ENCODE measurements at places on chromosomes 3 and 15. TPM values are rescaled to one million over a fixed set of nuclear protein-coding genes. Genes with fewer than 3 reads are reported as not detected.

GRCh38 chr15:73865904-73866303 is 7.5 kb upstream of the TBC1D21 start:
- DNase-seq: no peak

DNA sequence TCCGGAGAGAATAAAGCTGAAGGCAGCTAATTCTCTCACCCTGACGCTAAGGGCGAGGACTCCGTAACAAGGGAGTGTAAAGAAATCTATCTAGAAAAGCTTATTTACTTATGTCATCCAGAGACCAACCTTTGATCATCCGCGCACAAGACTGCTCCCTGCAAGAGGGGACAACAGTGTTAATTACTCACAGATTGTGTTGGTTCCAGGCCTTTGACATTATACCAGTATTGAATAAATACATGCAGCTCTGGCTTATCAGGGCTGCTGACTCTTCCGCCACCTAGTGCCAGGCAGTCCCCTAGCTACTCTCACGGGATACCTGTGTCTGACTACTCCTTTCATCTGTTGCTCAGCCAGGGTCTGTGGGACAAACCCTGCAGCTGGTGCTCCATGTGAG is 211.7 kb downstream of the DTWD1 start:
- DNase-seq: peak; percentile 13

Gene IL17RD
- 1.5 TPM for total RNA-seq

- peak; percentile 6 for DNase-seq
Measured at GRCh38 chr15:25501828-25502446, 63.1 kb upstream of the UBE3A start.

DNA sequence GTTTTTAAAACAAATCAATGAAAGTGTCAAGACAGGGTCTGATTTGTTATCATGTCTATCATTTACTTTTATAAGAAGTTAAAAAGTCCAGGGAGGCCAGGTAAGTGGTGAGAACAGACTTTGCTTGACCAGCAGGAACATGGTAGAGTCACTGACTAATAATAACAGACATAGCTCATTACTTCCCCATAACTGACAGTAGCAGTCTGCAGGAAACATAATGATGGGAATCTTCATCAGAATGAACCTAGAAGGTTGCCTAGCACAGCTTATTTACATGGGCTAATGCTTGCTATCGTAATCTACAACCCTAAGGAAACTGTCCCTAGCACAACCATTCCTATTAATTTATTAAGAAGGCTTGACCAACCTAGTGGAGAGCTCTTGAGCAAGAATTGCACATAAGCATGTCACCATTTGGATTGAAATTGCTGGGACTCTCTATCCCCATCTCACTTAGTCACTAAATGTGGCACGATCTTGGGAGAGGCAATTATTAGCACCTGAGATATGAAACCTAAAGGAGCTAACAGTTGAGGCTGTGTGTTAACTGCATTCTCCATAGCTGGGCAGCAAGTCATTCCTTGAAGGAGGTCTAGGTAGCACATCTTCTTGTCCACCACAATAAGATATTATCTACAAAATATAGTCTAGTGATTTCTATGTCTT is 139.6 kb upstream of the ZBTB20 start:
- DNase-seq: no peak

DNA sequence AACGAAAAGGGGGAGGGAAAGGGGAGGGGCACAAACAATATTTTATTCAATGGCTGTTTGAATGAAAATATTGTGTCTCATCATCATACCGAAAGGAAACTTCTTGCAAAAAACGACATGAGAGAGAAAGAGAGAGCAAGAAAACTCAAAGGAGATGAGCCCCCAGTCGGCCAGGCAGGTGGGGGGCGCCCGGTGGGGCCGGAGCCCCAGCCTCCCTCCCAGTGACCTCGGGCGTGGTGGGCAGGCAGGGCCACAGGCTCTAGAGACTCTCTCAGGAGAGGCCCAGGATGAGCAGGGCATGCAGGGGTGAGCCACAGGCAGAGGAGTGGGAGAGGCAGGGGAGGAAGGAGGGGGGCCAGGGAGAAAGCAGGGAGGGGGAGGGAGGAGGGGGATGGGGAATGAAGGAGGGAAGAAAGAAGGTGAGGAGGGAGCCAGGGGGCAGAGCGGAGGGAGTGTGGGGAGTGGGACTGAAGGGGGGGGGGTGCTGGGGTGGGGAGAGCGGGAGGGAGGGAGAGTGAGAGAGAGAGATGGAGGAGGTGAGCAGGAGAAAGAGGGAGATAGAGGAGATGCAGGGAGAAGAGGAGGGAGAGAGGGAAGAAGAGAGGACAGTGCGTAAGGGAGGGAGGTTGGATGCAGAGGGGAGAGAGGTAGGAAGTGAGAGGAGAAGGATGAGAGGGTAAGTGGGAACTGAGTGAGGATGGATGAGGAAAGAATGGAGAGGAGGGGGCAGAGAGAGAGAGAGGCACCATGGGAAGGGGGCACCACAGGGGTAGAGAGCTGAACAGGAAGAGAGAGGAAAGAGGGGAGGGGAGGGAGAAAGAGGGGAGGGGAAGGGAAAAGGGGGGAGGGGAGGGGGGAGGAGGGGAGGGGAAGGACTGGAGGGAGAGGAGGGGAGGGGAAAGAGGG is 14.1 kb upstream of the TMEM115 start:
- DNase-seq: no peak

- no peak for DNase-seq
Measured at GRCh38 chr15:99130314-99130713, 25.4 kb downstream of the SYNM start.

Gene C3orf85
- total RNA-seq: not detected

- peak; percentile 59 for DNase-seq
Measured at GRCh38 chr3:87796137-87796842, 262.5 kb downstream of the CGGBP1 start.

Gene SLC12A8
- 24.9 TPM for total RNA-seq

- DNase-seq: no peak
Measured at GRCh38 chr3:56302417-56302816, 165.8 kb downstream of the ERC2 start.

- no peak for DNase-seq
Measured at GRCh38 chr15:48720646-48721045, 75.1 kb upstream of the FBN1 start.

DNA sequence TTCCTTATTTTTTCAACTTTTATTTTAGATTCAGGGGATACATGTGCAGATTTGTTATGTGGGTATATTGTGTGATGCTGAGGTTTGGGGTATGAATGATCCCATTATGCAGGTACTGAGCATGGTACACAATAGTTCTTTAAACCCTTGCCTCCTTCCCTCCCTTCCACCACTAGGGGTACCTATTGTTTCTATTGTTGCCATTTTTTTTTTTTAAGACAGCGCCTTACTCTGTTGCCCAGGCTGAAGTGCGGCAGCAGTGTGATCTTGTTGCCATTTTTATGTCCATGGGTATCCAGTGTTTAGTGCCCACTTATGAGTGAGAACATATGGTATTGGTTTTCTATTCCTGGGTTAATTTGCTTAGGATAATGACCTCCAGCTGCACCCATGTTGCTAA is 117.3 kb upstream of the FAM3D start:
- no peak for DNase-seq

- peak; percentile 15 for DNase-seq
Measured at GRCh38 chr3:143737065-143737464, 111.2 kb downstream of the SLC9A9 start.

DNA sequence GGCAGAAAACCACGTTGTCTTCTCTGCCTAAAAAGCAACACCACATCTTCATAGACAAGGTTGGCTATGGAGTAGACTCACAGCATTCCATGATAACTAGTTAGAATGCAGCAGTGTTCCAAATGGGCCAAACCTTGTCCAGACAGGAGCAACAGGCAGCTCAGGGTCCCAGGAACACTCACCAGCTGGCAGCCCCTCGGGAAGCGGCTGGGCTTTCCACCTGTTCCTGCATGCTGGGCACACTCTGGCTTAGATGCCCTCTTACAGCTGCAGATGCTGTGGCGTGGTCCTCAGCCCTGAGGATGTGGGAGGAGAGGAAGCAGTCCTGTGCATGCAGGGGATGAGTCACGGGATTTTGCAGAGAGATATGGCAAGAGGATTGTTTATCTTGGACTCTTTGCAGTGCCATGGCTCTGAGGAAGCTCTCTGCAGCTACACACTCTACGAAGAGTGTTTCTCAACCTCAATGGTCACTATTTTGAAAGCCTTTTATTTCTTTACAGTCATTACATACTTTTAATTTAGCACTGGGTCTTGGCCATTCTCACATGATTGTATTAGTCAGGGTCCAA is 11.3 kb downstream of the NRROS start:
- peak; percentile 97 for DNase-seq

DNA sequence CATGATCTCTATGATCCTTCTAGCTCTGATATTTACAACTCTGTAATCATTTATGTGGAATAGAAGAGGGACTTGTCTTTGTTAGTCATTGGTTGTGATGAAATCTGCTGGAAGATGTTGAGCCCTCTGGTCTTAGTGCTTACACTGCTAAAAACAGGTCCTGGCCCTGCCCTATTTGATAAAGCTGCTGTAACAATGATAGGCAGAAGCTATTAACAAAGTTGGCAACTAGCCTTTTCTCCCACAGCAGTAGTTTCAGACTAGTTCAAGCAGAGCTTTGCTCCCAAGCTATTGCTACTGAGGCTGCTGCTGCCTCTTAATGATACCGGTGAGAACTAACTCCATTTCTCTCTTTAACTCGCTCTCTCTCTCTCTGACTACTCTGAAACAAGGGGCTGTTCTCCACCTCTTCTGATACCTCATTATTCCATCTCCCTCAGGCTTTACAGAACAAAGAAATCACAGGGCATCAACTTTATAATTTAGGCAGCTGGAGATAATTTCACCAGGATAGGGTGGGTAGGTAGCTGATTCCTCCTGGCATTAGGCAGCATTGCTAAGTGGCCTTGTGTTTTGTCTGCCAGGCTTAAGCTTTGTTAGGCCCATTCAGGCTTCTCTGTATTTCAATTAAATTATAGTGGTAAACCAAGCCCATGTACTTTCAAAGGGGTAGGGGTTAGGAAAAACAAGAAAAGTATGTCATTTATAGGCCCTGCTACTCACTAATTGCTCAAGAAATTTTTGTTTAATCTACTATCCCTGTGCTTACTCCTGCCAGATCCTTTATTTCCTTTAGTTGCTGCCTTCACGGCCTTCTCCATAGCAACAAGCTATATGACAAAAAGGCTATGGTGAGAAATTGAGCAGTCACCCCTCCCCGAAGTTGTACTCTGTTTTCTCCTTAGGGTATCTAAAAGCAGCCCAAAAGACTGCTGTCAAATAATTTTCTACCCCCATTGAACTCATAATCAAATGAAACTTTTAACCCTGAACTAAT is 139.6 kb downstream of the RBPMS2 start:
- no peak for DNase-seq

DNA sequence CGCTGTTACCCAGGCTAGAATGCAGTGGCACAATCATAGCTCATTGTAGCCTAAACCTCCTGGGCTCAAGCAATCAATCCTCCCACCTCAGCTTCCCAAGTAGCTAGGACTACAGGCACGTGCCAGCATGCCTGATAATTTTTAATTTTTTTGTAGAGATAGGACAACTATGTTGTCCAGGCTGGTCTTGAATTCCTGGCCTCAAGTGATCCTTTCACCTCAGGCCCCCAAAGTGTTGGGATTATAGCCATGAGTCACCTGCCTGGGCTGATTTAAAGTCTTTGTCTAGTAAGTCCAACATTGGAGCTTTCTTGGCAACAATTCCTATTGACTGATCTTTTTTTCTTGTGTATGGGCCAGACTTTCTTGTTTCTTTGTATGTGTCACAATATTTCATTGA is 28.1 kb downstream of the SPINK8 start:
- peak; percentile 4 for DNase-seq

GRCh38 chr3:185931777-185932612 is 5.8 kb downstream of the TRA2B start:
- no peak for DNase-seq

DNA sequence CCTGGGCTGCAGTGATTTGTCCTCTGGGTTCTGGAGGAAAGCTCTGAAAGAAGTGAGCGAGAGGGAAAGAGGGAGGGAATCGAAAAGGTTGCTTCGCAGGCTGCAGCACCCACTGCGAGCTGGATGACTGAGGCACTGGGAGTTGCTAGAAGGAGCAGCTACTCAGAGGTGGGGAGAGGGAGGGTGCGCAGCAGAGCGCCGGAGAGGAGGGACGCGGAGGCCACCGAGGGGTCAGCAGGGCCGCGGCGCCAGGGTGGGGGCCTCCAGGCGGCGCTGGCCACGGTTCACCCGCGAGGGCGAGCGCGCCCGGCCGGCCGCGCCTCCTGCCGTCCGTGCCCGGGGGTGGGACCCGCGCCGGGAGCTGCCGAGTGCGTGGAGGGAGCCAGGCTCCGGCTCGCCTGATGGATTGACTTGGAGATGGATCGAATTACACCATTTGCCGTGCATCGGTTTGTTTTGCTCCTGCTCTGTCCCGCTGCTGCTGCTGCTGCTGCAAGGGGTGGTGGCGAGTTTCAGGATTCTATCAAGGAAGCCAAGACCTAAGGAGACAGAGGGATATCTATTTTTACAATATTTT is at the start of gene SEMA6D:
Gene SEMA6D, plus strand, starts transcription at position 470 of the 577 bp plus-strand sequence. CDS start 42,294 bp downstream, outside the sequence.
- DNase-seq: no peak

DNA sequence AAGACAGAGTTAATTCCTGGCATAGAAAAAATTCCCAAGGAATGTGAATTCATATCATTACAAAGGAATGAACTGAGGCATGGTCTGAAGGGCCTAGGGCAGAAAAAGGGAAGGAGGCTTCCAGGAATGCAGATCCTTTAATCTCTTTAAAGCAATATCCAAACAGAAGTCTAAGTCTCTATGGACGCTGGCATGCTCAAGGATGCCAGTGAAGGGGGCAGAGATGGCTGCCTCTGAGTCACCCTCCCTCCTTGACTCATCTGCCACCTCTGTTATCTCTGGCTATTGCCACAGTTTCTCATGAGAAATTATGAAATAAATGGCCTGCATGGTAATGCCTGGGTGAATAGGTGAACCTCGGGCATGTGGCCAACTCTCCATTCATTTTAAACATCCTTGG is 96.3 kb upstream of the BCL6 start:
- peak; percentile 82 for DNase-seq

DNA sequence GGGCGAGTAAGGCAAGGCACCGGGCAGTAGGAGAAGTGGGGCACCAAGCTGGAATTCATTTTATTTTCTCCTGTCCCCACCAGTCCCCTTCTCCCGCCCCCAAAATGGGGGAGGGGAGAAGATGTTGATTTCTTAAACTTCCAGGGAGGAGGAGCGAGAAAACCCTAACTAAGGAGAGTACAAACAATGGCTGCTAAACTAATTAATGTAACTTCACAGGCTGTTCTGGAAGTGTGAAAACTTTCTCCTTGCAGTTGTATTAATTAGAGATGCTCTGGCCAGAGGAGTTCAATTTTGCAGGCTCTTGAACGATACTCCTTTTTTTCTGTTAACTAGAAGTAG is 11.5 kb downstream of the ZIC4 start:
- DNase-seq: no peak

DNA sequence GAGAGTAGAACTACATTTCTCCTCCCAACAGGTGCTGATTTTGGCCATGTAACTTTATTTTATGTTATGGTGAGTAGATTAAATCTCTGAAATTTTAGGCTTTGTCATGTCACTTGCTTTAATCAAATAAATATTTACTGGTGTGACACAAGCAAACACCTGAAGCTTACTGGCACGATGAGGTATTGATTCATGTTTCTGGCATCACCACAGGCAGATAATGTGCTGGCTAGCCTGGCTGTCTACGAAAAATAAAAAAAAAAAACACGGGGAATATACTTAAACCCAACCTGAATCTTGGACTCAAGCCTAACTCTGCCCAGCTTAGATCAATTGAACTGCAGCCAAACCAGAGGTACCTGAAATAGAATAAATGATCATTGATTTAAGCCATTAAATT is 65.6 kb upstream of the CADM2 start:
- DNase-seq: no peak

Gene IFT80
- 32.7 TPM for total RNA-seq

Gene TBC1D2B
- 14.5 TPM for total RNA-seq

GRCh38 chr3:74139648-74140047 is 474.8 kb downstream of the CNTN3 start:
- no peak for DNase-seq
